Thoracic aorta (tissue), 2 donors: ENCODE measurements at places on chromosomes 12 and 14. TPM values are rescaled to one million over a fixed set of nuclear protein-coding genes. Genes with fewer than 3 reads are reported as not detected.

- no peak for DNase-seq
These were observed 41.9 kb downstream of the JDP2 start for GRCh38 chr14:75469606-75470237.

The LMBR1L gene
- 77.7 TPM for total RNA-seq

DNA sequence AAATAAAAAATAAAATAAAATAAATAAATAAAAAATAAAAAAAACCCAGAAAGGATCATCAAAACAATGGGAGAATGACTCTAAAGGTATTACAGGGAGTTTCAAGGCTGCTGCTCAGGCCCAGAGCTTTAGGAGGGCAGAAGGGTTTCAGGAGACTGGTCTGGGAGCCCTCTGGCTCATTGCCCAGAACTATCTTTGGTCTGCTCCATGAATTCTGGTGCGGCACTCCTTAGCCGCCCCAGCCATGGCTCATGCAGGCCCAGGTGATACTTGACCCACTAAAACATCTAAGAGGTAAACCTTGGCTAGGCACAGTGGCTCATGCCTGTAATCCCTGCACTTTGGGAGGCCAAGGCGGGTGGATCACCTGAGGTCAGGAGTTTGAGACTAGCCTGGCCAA, 14.7 kb upstream of the TMED10 start:
- no peak for DNase-seq

- DNase-seq = no peak
These were observed 259.7 kb downstream of the AACS start for GRCh38 chr12:125324861-125325490.

- DNase-seq = no peak
These were observed 82.7 kb downstream of the GRIP1 start for GRCh38 chr12:66596199-66596598.

- no peak for DNase-seq
These were observed 107.3 kb downstream of the ZFP36L1 start for GRCh38 chr14:68685419-68686204.

DNA sequence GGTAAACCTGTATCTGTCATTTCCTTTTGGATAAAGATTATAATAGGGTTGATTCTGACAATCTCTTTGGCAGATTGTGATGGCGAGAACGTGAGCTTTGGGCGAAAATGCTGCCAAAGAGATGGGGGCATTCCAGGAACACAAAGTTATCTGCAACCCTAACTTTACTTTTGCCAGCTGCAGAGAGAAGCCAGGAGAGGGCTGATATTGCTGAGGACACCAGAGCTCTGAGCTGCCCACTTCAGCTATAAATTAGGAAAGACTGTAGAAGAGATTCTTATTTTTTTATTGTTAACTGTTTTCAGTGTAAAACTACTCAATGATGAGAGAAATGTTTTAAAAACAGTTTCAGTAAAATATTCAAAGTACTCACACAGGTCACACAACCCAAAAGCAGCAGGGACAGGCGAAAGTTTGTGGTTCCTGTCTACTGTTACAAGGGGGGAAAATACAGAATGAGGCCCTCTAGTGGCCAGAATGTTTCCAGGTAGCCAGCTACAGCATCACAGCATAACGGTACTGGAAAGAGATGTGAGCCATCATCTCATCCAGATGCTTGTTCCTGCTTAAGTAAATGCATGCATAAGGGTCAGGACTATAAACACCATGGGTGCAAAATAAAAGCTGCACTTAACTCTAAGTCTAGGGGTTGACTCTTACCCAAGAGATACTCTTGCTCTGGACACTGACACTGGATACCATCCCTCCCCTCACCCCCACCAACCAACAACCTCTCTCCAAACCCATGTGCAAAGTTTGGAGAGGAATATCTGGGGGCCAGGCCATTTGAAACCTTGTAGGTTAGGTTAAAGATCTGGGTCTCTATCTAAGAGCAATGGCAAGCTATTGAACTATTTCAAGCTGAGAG, 498.4 kb downstream of the RMST start:
- DNase-seq = no peak

The INHBC gene
- not detected for total RNA-seq

The TOGARAM1 gene
- 32.0 TPM for total RNA-seq

The CYP46A1 gene
- total RNA-seq = 1.3 TPM

The ASB2 gene
- total RNA-seq = 48.3 TPM

The GSG1 gene
- total RNA-seq = not detected

GRCh38 chr14:24313913-24314312, 2.6 kb downstream of the LTB4R start:
- no peak for DNase-seq

GRCh38 chr12:111260732-111261131, 108.2 kb downstream of the PHETA1 start:
- no peak for DNase-seq

GRCh38 chr12:108642269-108642870, 8.7 kb upstream of the SELPLG start:
- no peak for DNase-seq

- DNase-seq = no peak
These were observed 33.3 kb downstream of the ATP2A2 start for GRCh38 chr12:110314308-110314707.

The KRT77 gene
- total RNA-seq = 0.41 TPM

GRCh38 chr12:95918194-95918993, 24.0 kb downstream of the CCDC38 start:
- no peak for DNase-seq

- DNase-seq = no peak
These were observed 222.3 kb downstream of the ALG10 start for GRCh38 chr12:34244608-34245007.
